ENCODE measurements at places on chromosomes 6 and 20. TPM values are rescaled to one million over a fixed set of nuclear protein-coding genes. Genes with fewer than 3 reads are reported as not detected.

The GPR6 gene
- not detected for total RNA-seq

DNA sequence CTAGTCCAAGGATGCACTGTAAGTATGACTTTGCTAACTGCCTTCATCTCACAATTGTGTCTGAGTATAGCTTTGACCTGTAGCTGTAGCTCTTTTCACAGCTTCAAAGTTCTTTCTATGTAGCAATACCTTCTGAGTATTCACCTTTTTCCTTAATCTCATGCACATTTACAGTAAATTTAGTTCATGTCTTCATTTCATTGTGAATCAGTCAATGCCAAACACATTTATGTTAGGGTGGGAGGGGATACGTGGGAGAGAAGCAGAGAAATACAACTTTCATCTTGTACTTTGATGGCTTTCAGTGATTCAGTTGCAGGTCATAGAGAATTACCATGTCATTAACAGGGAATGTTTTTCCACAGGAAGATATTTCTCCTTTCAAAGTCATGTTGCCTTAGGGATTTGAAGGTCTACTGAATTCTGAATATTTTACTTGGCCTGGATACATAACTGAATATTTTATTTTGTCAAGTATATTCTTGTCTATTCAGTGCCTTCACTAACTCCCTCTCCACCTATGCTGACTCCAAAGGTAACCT is 119.2 kb downstream of the TINAG start:
- DNase-seq, result no peak
- no peak overlapping the region for H3K4me3 ChIP-seq
- H3K36me3 ChIP-seq, result no peaks in the 10 kb centered on the region
- H3K4me1 ChIP-seq, result no peaks in the 10 kb centered on the region
- H3K27ac ChIP-seq, result no peak overlapping the region
- H3K27me3 ChIP-seq, result no peaks in the 10 kb centered on the region

GRCh38 chr6:40146902-40147301 is 212.6 kb upstream of the MOCS1 start:
- no peak overlapping the region for H3K27ac ChIP-seq
- H3K4me3 ChIP-seq, result no peak overlapping the region
- DNase-seq, result no peak
- H3K27me3 ChIP-seq, result peaks cover 8% of the 10 kb centered on the region
- H3K36me3 ChIP-seq, result no peaks in the 10 kb centered on the region
- no peaks in the 10 kb centered on the region for H3K4me1 ChIP-seq

The PCED1A gene
- 9.6 TPM for total RNA-seq

The TMEM151B gene
- not detected for total RNA-seq

DNA sequence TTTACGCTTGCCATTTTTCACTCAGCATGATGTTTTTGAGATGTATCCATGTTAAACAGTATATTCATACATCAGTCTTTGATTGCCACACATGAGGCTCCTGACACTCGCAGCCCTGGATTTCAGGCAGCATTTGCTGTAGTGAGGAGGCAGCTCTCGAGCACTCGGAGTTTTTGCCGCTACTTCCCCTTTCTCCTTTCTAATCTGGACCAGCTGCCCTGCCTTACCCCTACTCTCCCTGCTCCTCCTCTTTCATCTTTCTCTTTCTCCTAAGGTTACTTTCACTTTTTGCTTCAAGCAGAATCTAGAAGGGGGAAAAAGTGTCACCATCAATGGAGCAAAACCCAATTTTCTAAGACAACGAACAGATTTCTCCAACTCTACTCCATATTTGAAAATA is 5.9 kb upstream of the CST3 start:
- H3K27ac ChIP-seq, result no peak overlapping the region
- H3K36me3 ChIP-seq, result no peaks in the 10 kb centered on the region
- H3K4me1 ChIP-seq, result peaks cover 33% of the 10 kb centered on the region
- DNase-seq, result no peak
- no peaks in the 10 kb centered on the region for H3K27me3 ChIP-seq

- H3K27me3 ChIP-seq, result no peaks in the 10 kb centered on the region
- no peaks in the 10 kb centered on the region for H3K4me1 ChIP-seq
- no peak for DNase-seq
- H3K36me3 ChIP-seq, result no peaks in the 10 kb centered on the region
These were observed 207.5 kb upstream of the ADGRB3 start for GRCh38 chr6:68427630-68428029.

DNA sequence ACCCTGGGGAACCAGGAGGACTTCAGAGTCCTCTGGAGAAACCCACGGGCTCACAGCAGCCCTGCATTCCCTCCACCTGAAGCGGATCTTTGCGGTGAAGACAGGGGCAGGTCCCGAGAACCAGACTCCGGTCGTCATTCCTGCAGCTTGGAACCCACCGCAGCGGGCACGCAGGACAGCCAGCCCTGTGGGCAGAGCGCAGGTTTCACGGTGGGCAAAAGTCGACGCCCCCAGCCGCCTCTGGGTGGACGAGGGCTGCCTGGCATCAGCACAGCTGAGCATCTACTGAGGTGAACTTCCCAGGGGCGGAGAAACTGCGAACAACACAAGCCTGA is 118.3 kb downstream of the PSMB1 start:
- H3K27me3 ChIP-seq, result no peaks in the 10 kb centered on the region
- peaks cover 23% of the 10 kb centered on the region for H3K4me1 ChIP-seq
- H3K4me3 ChIP-seq, result no peak overlapping the region
- DNase-seq, result no peak
- H3K36me3 ChIP-seq, result no peaks in the 10 kb centered on the region

The TINAG gene
- not detected for total RNA-seq

- DNase-seq, result no peak
- H3K27ac ChIP-seq, result peak overlapping the region; percentile 67
- H3K36me3 ChIP-seq, result no peaks in the 10 kb centered on the region
- peaks cover 30% of the 10 kb centered on the region for H3K4me1 ChIP-seq
These were observed 17.4 kb upstream of the ARMC12 start for GRCh38 chr6:35719404-35719829.

The ARMC12 gene
- total RNA-seq, result 0.74 TPM

- H3K27me3 ChIP-seq, result no peaks in the 10 kb centered on the region
- no peak for DNase-seq
- H3K36me3 ChIP-seq, result no peaks in the 10 kb centered on the region
- H3K4me1 ChIP-seq, result no peaks in the 10 kb centered on the region
These were observed 165.4 kb downstream of the SYNDIG1 start for GRCh38 chr20:24634855-24635254.

DNA sequence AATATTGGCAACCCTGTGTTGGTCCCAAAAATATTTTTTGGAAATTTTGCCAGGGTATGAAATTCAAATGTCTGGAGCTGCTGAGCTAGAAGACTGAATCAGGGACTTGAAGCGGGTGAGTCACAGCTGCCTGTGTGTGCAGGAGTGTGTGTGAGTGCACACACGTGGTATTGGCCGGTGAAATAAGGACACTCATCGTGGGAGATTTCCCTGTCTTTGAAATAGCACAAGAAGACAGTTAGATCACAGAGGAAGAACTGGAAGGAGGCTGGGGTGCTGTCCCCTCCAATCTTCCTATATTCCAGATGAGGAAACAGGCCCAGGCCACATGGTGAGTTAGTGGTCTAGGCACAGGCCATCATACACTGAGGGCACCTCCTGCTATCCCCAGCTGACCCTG is 123.8 kb upstream of the MLN start:
- no peaks in the 10 kb centered on the region for H3K4me1 ChIP-seq
- no peaks in the 10 kb centered on the region for H3K27me3 ChIP-seq
- no peak overlapping the region for H3K27ac ChIP-seq
- H3K36me3 ChIP-seq, result no peaks in the 10 kb centered on the region
- no peak overlapping the region for H3K4me3 ChIP-seq

The NECAB3 gene
- total RNA-seq, result 59.9 TPM

DNA sequence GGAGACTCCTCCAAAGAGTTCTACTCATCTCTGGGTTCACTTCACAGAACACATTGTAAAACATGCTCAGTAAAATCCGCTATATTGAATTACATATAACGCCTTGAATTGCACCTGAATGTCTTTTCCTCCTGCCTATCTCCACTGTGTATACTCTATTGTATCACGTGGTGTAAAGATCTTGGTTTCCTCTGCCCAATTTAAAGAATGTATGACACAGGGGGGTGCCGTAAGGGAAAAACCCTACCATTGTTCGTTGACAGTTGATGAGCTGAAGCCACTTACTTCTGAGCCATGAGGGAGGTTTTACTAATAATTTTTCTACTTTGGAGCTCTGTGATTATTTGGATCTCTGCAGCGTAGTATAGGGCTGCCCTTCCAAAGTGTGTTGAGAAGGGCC is 6.0 kb downstream of the ASF1A start:
- no peak for DNase-seq
- no peak overlapping the region for H3K27ac ChIP-seq
- H3K36me3 ChIP-seq, result no peaks in the 10 kb centered on the region
- H3K4me3 ChIP-seq, result no peak overlapping the region
- H3K27me3 ChIP-seq, result no peaks in the 10 kb centered on the region
- peaks cover 19% of the 10 kb centered on the region for H3K4me1 ChIP-seq

DNA sequence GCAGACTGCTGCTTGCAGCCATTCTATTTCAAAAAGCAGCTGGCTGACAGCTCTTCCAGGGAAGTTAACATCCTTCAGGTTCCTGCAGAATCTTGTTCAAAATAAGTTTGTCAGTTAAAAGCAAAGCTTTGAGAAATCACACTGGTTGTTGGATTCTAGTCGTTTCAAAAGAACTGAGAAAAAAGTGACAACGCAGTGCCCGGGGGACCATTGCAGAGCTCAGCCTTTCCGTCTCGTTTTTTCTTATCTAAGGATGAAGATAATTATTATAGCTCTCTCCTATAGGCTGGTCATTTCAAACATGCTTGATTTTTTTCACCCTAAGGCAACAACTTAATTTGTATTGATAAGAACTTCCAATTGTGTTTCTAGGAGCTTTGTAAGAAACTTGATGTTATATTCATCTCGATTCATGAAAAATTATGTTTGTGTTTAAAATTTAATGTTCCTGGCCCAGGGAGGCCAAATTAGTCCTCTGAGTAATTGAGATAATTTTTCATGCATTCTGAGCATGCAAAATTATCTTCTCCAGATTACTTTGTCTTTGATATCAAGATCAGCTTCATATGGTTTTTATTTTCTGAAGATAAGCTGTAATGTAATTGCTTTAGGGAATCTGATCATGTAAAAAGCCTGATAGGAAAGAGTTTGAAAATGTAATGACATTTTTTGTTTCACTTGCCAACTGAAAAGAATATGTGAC is 58.4 kb downstream of the SNAP25 start:
- no peaks in the 10 kb centered on the region for H3K4me1 ChIP-seq
- H3K27me3 ChIP-seq, result no peaks in the 10 kb centered on the region
- H3K27ac ChIP-seq, result no peak overlapping the region
- H3K36me3 ChIP-seq, result no peaks in the 10 kb centered on the region

The GRM1 gene
- total RNA-seq, result not detected

The RIPOR3 gene
- 5.2 TPM for total RNA-seq

The C2 gene
- 3.6 TPM for total RNA-seq
